ENCODE measurements at places on chromosomes 3 and 15.

DNA sequence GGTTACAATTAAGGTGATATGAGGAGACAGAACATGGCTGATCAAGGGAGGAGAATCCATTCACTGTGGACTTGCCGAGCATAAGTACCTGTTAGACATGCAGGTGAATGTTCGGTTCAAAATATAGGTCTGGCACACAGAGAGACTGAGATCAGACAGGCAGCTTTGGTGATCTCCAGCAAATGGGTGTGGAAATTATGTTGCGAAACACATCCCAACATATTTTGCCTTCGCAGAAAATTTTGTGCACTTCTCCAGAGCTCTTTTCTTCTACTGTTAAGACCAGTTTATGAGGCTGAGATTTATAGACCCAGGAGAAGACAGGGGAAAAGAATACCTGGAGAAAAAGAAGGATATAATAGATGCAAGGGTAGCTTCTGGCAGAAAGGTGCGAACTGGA, 183.2 kb downstream of the NEK10 start:
- no peak for DNase-seq

DNA sequence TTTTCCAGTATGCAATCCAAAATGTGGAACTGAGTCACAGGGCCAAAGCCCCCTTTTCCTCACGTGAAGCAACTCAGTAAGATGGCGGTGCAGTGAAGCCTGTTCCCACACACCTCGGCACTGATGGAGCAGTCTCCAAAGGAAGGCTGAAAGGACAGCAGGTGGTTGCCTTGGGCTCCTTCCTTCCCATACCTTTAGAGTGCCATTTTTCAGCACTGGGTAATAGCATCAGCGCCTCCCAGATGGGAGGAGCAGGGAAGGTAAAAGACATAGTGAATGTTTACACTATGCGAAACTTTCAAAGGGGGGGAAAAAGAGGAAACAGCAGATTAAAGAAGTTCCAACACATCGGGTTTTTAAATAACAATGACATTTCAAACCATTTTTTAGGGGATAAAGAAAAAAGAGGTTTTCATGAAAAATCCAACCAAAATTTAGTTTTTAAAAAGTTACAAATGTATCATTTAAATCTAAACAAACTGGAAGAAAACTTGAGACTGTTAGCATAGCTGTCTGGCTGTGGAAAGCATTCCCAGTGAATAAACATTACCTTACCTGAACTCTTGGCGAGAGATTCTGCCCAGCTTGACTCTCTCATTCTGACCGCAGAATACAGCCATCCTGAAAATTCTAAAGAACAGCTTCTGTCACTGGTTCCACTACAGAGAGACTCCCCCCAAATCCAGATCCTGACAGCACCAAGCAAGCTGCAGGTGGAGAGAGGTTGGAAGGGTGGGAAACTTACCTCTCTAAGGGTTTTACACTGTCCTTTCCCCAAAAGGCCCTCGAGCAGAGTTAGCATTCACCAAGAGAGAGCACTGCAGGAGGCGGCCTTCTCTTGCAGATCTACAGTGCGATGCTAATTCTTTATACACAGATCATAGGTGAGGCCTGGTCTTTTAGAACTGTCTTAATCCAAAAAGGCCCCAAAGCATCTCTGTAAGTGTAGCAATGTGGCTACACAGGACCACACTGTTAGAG, 32.6 kb downstream of the ABCC5 start:
- DNase-seq, result no peak

- no peak for DNase-seq
Observed at GRCh38 chr3:188296761-188297612, 143.0 kb downstream of the LPP start.

GRCh38 chr15:43771816-43772215, 5.0 kb downstream of the ELL3 start:
- no peak for DNase-seq

DNA sequence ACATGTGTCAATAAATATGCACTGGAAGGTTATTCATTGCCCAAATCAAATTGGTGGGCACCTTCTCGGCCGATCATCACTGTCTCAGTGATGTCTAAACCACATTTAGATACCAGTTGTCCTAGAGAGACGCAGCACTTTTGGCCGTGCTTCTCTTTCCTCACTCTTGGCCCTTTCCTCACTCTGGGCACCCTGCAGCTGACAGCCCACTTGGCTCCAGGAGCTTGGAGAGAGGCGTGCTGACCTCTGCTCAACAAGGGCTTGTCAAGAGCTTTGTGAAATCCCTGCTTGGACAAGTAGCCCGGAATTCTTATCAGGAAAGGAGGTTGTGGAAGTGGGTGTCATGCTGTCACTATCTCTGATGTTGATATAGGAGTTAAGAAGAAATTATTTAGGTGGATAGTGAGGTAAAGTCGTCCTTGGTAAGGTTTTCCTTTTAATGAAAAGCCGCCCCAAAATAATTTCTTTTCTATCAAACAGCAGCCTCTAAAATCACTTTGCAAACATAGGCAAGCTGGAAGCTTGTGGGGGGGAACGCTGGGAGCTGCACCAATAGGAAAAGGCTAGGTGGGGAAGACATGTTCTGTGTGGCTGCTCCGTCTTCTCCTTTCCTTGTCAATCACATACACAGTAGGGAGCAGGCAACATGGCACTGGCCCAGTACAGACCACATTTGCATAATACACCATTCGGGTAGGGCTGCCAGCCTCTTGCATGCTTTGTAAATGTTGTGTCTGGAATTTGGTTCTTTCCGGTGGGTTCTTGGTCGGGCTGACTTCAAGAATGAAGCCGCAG, 126.8 kb upstream of the UBE3A start:
- DNase-seq, result no peak

GRCh38 chr3:78972617-78973301, 795.0 kb downstream of the ROBO1 start:
- DNase-seq, result no peak

DNA sequence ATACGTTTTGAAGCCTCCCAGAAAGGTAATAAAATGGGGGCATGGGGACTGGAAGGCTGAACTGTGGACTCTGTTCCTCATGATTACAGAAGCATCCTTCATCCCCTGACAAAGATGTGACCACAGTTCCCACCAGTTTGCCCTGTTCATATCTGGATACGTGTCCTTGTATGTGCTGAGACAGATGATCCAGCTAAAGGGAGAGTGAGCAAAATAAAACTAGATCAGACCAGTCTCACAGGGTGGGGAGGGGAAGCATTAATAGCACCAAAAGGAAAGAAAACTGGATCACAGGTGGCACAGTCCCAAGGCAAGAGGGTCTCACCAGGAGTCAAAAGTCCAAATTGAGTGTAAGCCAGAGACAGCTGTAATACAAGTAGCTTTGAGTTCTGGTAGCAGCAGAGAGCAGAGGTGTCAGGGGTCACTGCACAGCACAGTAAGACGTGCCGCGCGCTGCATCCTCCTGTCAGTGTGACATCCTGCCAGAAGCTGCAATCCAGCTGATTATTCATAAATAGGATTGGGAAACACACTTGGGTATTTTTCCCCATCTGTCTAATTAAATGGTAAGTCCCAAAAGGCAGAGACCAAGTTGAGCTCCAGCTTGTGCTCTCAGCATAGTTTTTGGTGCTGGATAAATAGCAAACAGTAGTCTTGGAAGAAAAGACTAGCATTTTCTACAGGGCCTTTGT, 560.0 kb upstream of the CFAP20DC start:
- DNase-seq, result no peak

GRCh38 chr3:22364851-22365250, 613.8 kb upstream of the ZNF385D start:
- DNase-seq, result no peak

DNA sequence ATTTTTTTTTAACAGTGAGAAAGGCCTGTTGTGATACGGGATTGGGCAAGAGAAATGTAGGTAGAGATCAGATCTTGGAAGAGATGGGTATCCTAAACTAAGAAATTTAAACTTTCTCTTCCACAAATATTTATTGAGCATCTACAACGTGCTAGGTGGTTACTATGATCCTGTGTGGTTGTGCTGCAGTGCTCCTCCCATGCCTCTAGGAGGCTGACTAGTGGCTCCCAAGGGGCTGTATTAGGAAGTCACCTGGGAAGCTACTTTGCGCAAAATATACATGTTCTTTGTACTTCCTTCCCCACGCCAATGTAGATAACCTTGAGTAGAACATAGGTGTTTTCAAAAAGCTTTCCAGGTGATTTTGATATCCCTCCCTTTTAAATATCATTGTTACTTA, 27.2 kb downstream of the USP3 start:
- DNase-seq, result no peak

DNA sequence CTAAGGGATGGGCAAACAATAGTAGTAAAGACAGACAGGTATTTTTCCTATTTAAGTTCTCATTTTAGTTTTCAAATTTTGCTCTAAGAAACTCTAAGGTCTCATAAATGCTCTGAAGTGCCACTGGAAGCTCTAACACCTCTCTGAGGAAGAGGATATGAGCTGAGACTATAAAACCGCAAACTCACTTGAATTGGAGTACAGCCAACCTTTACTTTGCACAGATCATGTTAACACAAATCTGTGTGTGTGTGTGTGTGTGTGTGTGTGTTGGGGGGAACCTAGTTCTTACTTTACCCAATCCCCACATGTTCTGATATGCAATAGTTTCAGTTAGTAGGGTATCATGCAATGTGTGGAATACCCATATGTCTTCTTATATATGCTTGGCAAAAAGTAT, 446.8 kb downstream of the CHL1 start:
- DNase-seq, result no peak

DNA sequence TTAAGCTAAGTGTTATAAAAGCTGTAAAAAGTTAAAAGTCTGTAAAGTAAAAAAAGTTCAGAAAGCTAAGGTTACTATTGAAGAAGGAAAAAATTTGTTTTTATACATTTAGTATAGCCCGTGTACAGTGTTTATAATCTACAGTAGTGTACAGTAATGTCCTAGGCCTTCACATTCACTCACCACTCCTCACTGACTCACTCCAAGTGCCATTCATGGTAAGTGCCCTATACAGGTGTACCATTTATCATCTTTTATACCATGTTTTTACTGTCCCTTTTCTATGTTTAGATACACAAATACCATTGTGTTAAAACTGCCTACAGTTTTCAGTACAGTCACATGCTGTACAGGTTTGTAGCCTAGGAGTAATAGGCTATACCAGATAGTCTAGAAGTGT, 8.8 kb downstream of the CCDC71 start:
- no peak for DNase-seq

- no peak for DNase-seq
Observed at GRCh38 chr3:116842254-116842957, 132.8 kb downstream of the TUSC7 start.

- DNase-seq, result no peak
Observed at GRCh38 chr3:25536521-25537391, 108.7 kb downstream of the RARB start.

- no peak for DNase-seq
Observed at GRCh38 chr3:61620073-61620472, 58.7 kb downstream of the PTPRG start.

GRCh38 chr15:77455696-77456321, 35.1 kb downstream of the HMG20A start:
- no peak for DNase-seq

DNA sequence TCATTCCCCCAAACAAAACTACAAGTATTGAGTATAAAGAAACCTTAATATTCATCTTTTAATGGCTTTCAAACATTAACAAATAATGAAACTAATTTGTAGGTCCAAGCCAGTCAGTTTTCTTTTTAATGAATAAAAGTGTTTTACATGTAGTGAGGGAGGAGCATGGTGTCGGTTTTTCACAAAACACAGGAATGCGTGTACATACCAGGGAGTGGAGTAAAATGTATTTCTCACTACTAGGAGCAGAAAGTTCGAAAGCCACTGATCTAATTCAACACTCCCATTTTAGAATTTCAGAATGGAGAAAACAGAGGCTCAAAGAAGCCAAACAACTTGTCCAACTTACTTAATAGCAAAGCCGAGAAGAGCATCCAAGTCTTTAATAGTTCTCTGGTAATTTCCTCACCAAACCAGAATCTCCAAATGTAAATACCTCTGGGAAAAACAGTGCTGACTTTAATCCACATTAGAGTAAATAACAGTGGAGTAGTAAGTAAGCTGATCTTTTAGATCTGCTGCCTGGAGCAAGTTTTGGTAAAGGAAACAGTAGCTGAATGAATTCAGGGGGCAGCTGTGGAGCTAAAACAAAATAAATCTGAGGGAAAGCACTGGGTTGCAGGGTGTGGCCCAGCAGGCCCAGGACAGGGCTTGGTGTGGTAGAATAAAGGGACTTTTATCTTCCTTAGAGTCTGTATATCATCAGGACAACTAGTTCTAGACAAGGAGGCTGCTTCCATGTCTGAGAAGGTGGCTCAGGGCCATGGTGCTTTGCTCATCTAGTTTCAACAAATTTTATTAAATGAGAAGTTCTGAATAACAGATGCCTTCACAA, 7.9 kb downstream of the ANP32A start:
- no peak for DNase-seq

- DNase-seq, result peak; percentile 82
Observed at GRCh38 chr3:197372047-197372661, 73.7 kb upstream of the DLG1 start.

- no peak for DNase-seq
Observed at GRCh38 chr15:40016224-40016865, 22.6 kb downstream of the SRP14 start.

DNA sequence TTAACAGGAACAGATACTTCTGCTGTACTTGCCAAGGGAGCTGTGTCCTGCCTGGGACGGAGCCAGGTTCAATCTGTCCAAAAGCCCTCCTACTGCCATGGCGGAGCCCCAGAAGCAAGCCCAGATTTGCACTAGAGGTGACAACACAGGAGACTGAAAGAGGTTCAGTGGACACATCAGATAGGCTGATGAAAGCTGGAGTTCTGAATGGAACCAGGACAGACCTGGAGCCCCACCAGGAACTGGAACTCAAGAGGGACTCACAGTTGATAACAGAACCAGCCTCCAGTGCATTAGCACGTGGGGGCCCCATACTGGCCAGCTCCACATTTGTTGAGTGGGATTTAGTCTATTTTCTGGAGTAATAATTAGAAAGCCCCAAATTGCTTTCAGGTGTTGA, 315.5 kb downstream of the ARRDC4 start:
- no peak for DNase-seq

DNA sequence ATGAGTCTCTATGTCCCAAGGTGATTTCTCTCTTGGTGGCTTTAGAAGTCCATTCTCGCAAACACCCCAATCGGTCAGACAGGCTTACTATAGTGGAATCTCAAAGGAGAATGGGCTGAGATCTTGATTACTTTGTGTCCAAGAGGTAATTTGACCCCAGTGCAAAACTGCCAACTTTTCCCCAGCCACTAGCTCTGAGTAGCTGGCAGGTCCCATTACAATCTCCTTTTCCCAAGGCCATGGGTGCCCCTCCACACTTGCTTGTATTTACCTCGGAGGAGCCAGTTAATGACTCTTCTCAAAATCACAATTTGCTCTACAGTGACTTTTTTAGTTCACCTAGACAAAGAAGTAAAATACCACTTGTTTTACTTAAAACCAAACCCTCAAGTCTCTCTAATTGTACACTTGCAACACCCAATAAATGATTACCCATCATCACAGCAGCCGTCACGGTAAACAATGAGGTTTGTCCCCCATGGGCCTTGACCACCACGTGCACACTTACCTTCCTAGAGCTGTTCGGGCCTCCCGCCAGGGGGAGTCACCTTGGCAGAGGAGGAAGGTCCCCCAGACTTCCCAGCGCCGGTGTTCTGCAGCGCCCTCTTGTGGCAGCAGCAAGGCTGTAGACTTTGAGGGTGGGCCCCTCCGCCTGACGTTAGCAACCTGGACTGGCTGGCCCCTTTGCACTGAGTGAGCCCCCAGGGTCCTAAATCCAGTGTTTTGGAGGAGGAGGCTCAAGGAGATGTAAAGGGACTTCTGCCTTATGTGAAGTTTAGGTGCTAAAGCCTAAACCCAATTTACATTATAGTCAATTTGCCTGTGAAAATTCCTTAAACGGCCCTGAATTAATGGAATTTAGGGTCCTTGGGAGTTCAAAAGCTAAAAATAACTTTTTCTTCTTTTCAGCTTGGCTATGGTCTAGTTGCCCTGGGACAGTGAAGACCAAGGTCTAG, 18.7 kb upstream of the HDAC11 start:
- no peak for DNase-seq

GRCh38 chr15:42046597-42046996, 25.8 kb upstream of the PLA2G4E start:
- DNase-seq, result no peak

Data from NCI-H1436 treated with DMSO at 0.1 percent for 48 hours (cell line).